ENCODE measurements at places on chromosomes 3 and 15.

DNA sequence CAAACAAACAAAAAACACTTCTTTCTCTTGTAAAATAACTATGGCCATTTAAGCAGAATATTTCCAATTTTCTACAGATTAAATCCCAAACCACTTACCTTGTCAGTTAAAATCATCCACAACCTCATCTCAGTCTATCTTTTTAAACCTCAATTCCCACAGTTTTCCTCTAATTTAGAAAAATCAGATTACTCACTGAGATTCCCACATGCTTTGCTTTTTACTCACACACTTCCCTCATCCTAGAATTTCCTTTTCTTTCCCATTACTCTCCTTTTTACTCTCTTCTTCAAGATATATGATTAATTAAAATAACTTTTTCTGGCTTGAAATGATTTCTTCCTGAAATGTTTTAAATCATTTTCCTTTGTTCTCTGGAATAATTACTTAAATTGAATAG lies 790.7 kb downstream of the ROBO1 start:
- DNase-seq, result no peak

DNA sequence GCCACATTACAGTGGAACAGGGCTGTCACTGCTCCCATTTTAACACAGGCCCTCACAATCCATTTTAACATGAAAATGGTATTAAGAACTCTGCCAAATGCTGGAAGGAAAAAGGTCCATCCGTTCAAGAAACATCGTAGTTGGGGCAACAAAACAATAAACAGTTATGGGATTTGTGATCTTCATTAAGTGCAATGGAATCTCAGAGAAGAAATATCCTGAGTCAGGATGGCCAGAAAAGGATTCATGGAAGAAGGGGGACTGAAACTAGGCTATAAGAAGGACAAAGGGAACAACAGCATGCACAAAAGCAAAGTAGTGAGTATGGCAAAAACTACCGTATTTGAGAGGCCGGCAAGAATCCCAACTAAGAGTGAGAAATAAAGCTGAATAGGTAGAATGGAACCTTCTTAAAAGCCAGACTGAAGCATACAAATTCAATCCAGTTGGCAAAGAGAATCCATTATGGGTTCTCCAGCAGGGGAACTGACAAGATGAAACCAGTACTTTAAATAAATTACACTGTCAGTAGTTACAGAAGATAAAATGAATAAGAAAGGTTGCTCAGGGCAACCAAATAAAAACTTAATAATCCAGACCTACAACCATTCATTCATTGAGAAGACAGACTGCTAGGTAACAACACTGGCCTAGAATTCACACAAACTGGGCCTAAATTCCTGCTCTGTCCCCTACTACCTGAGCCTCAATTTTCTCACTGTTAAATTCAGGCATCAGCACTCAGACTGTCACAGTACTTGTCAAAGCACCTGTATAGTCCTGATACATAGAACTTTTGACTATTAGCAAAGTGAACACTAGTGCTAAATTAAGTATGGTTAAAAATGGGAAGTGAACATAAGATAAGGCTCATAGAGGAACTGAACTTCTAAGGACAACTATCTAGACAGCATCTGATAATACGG lies 6.3 kb downstream of the TBL1XR1 start:
- DNase-seq, result no peak

- DNase-seq, result peak; percentile 53
These were observed 332.6 kb downstream of the PTPRG start for GRCh38 chr3:61893840-61894566.

DNA sequence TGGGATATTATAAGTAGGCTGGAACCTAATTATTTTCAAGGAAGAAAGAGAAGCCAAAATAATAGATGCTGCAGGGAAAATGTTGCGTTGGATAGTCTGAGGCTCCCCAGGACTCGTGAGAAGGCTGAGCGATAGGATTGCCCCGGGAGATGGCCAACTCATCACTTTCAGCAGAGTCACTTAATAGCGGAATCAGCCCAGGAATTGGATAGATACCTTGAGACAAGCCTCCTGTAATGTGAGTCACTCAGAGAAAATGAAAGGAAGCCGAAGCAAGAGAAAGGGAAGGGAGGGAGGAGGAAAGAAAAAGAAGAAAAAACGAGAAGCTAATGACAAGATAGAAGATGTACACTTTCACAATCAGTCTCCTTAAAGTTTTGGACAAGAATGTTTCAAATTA lies 94.3 kb downstream of the SQOR start:
- DNase-seq, result no peak

- no peak for DNase-seq
These were observed 60.4 kb downstream of the PLAAT1 start for GRCh38 chr3:193301433-193301832.

DNA sequence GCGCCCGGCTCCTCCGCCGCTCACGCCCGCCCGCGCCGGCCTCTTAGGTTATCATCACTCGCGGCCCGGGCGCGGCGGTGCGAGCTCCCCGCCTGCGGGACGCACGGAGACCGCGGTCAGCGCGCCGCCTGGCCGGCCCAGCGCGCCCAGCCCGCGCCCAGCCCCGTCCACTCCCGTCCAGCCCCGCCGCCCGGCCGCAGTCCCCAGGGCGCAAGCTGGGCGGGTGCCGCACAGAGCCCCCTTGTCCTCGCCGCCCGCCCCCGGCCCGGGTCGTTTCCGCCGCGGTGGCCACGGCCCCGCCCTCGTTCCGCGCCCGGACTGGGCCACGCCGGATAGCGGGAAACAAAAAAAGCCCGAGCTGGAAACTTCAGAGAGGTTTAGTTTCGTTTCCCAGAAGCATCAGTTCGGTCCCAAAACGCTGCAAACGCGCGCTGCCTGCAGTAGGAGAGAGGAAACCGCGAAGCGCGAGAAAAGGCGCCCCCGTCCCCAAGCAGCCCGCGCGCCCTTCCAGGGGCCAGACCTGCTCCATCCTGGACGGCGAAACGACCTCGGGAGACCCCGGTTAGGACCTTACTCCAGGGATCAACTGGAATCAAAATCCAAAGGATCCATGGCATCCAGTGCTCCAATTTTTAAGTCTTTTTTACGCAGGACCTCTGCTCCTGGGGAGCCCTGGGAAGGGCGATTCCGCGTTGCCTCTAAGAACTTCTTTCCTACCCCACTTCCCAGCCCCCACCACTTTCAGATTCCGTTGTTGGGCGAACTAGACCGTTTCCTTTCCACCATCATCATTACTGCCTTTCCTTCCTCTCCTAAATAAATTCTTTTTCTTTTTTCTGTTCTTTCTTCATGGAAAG lies at the start of gene ATP10A:
Gene ATP10A, minus strand, starts transcription at position 217 of the 857 bp plus-strand sequence. CDS start 231 bp downstream, outside the sequence.
- no peak for DNase-seq
